H9 (cell line): ENCODE measurements at places on chromosomes 7 and 10.

DNA sequence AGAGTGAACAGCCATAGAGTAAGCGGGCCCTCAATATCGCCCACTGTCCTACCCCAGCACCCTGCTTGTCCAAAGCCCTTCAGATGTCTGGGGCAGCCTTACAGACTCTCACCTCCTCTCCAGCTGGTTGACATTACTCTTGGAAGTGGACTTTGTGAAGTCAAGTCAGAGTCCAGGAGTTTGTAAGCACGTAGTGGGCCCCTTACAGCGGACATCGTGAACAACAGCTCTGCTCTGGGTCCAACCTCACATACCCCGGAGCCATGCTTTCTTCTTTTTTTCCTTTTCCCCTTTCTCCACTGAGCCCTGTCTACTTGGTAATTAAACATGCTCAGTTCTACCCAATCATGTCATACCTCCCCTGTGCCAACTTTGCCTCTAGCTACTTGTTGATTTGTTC lies 17.5 kb downstream of the HNRNPF start:
- DNase-seq: no peak

- DNase-seq: no peak
These were observed 11.2 kb upstream of the OPALIN start for GRCh38 chr10:96369890-96370583.

GRCh38 chr10:5654218-5654755 lies 12.1 kb downstream of the ASB13 start:
- DNase-seq: no peak

GRCh38 chr7:82056282-82056681 lies 286.4 kb upstream of the HGF start:
- DNase-seq: no peak

DNA sequence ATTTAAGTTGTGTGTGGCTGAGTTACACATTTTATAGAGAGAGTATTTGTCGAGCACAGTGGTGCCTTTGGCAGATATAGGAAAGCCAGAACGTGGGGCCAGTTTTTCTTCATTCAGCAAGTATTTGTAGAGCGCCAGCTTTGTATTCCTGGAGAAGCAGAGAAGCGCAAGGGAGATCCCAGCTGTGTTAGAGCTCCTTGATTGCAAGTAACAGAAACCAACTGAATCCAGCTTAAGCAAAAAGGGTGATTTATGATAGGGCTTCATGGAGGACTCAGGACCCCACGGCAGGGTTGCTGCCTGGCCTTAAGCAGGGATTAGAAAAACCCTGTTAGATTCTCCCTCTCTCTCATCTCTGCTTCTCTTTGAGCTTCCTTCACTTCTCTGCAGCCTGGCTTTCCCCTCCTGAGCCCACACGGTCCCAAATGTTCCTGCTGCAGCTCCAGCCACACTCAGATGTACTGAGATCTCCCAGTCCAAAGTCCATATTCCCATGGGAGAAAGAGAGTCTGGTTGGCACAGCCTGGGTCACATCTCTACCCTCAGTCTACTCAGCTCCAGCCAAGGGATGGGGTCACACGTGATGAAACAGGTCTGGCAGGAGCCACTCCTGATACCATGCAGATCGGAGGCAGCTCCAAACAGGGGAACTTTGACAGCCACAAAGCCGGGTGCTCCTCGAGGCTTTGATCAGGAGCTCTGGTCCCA lies 16.7 kb downstream of the UBTD1 start:
- DNase-seq: no peak

GRCh38 chr7:143519411-143520131 lies 41.9 kb downstream of the TAS2R41 start:
- no peak for DNase-seq

DNA sequence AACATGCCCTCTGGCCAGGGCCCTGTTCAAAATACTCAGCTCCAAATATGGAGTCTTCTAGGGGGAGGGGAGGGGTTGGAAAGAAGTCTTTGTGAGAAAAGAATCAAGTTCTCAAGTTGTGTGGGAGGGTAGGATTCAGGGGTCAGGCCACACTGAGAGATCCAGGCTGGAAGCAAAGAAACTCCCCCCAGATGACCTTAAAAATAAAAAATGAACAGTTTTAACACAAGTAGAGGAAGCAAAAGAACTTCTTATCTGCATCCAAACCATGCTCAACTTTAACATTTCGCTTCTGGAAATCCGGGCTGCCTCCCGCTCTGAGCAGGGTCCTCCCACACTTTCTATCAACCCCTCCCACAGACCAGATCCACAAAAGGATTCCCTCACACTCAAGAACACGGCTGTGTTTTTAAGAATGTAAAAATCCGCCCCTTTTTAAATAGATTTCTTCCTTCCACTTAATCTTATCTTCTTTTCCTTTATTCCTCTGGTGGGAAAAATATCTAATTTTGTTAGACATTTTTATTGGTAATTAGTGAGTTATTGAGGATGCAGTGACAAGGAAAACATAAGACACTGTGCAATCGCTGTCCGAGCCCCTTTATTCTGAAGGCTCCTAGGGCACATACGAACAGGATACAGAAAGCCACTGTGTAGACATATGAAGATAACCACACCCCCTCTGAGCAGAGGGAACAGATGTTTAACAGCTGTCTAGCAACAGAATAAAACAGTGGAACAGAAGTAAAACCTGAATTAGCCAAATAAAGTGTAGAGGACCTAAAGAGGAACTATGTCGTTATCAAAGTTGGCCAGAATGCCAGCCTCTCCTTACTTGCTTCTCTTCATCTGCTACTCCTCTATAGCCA lies 43.8 kb downstream of the CYTH3 start:
- no peak for DNase-seq

GRCh38 chr7:121744877-121745276 lies 128.1 kb upstream of the PTPRZ1 start:
- no peak for DNase-seq

- DNase-seq: no peak
These were observed 49.9 kb downstream of the ARL4A start for GRCh38 chr7:12737373-12737772.

DNA sequence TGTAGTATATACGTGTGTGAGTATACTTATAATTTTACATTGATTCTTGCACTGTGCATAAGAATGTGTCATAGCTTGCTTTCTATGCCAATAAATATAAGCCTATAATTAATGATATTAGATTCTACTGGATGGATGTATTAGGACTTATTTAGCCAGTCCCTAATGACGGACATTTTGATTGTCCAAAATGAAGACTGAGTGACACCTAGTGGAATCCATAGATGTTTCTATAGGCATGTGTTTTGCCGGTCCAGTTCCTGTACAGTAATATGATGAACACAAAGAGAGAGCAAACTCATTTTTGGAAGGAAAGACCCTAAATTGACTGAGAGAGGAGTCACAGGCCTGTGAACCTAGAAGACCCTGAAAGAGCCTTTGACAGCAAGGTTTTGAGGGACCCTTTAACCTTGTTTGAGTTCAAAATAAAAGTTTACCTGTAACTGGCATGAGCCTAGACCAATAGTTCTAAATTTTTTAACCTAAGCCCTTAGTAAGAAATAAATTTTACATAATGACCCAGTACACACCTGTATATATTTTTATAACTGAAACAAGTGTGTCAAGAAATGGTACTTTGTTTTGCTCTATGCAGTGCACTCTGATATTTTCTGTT lies 42.4 kb upstream of the AGBL3 start:
- no peak for DNase-seq

- DNase-seq: peak; percentile 28
These were observed 918 bp downstream of the NET1 start for GRCh38 chr10:5413012-5413938.

GRCh38 chr7:83359108-83359507 lies 196.4 kb upstream of the PCLO start:
- no peak for DNase-seq

DNA sequence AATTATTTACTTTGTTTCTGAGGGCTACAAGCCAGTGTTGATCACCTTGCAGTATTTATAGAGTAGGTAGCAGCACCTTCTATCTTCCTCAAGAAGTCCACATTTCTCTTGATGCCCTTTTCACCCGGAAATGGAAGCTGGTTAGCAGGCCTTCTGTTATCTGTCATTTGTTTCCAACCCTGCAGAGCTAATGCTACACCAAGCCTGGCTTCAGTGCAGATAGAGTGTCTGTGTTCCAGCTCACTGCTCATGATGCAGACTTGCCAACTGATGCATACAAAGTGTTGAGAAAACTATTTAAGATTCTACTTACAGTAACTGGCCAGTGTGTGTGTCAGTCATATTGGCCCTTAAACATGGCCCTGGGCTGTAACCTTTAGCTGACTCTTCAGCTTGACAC lies 301.0 kb downstream of the LHFPL3 start:
- no peak for DNase-seq

GRCh38 chr10:110772454-110773025 lies 99.2 kb upstream of the PDCD4 start:
- DNase-seq: no peak

DNA sequence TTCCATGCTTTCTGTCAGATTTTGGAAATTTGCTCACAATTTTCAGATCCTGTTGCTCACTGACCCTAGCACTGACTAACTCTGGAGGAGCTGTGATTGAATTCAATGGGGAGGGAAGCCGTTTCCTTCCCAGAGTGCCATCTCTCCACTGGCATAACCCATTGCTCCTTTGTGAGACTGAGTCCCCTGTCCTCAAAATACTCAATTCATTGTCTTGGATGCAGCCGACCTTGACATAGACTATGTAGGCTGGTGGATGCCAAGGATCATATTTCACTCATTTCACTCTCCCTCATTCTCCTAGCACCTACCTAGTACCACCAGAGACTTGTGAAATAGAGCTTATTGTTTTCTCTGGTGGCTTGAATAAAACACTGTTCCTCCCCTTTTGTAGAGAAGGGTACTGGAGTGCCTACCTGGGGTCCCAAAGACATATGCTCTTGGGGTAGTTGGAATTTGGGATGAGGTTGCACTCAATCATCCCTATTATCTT lies 511.3 kb upstream of the ZMIZ1 start:
- DNase-seq: no peak

DNA sequence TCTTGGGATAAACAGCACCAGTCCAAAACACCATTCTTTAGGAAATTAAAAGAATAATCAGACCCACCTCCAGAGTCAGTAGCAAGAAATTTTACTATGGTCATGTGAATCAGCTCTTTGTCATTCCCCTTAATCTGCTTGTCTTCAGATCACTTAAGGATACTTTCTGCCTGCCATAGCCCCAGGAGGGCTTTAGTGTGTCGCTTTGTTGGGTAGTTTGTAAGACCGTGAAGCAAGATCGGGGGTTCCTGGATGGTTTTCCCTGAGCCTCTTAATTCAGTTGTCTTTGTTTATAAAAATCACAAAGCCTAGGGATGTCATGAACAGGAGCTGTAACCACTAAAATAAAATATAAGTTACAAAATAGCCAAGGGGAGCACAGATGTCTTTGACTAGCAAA lies 223.6 kb downstream of the RELN start:
- DNase-seq: no peak

GRCh38 chr7:135710417-135711138 lies 17.4 kb downstream of the SLC13A4 start:
- peak; percentile 72 for DNase-seq

DNA sequence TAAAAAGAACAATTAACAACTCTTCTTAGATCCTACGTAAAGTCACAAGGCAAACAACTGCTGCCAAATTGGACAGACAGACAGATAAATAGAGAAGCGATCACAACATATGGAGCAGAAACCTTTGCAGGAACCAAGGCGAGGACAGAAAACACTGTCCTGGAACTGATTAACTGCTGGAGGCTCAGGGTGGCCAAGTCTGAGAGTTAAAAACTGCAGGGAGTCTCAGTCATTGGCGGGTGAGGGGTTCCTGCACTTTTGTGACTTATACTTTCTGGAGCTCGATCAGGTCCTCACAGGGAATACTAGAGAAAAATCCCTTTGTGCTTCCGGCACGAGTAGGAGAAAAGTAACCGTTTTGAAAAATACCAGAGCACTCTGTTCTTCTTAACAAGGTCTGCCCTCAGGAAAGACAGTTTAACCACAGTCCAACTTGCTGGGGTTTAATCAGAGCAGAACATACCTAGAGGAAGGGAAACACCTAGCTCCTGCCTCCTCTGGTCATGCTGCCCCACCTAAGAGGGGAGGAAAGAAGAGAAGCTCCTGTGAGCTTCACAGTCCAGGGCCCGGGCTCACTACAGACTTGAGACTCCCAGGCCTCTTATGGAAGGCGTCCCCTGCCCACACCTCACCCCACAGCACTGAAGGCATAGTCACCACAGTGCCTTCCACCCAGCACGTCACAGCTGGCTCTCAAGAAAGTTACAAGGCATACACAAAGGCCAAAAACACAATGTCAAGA lies 74.9 kb downstream of the LARP4B start:
- no peak for DNase-seq

DNA sequence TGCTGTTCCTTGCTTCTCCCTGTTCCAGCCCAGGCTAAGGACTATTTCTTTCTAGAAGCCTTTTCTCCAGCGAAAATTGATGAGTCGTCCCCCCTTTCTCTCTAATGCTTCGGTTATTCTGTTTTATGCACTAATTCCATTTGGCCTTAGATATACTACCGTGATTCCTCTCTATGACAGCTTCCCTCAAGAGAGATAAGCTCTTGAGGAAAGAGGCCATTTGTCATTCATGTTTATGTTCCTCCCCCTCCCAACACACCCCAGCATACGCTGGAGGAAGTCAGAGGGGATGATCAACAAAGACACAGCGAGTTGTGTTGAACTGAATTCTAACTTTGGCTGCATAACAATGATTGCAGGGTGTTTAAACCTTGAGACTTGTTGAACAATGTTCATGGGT lies 198.8 kb downstream of the BMPER start:
- DNase-seq: no peak
